ENCODE measurements at places on chromosomes 12 and 14. TPM values are rescaled to one million over a fixed set of nuclear protein-coding genes. Genes with fewer than 3 reads are reported as not detected.

GRCh38 chr12:53399896-53400295 is 19.9 kb downstream of the SP1 start:
- no peak for DNase-seq

OVCH1 gene
- polyA plus RNA-seq = 0.54 TPM

CD4 gene
- polyA plus RNA-seq = 5.6 TPM

LRRK2 gene
- polyA plus RNA-seq = 4.5 TPM

- DNase-seq = no peak
Observed at GRCh38 chr14:72554994-72555608, 338.8 kb downstream of the DPF3 start.

TMEM132C gene
- polyA plus RNA-seq = 1.7 TPM

GRCh38 chr12:94244165-94245133 is 96.1 kb downstream of the PLXNC1 start:
- no peak for DNase-seq

DNA sequence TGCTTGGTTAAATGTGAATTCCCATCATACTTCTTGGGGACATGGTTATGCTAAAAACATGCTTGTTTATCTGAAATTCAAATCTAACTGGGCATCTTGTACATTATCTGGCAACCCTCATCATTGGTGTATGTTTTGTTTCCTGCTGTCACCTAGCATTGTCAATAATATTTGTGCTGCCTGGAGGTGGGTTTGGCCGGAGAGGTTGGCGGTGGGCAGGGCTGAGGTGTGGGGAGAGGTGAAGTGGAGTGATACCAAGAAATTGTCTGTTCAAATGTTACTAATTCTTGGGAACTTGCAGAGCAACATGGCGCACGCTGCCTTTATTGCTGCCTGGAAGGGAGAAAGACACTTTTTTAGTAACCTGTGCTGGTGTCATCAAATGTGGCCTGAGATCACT is 280.5 kb downstream of the VRK1 start:
- DNase-seq = no peak

DNA sequence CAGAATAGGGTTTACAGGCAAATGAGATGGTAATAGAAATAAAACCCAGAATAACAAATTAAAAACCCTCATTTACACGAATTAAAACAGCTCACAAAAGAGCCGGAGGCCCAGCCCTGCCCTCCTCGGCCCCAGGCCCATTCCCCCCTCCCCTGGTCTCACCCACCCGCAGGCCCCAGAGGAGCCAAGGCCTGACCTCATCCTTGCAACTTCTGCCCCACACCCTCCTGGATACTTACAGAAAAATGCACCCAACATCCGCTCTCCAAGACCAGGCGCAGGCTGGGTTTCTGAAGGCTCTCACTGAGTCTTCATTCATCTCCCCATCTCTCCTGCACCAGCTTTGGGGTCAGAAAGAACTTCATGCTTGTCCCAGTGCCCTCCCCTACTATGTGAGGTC is 16.2 kb upstream of the VSX2 start:
- no peak for DNase-seq

GRCh38 chr12:19916974-19917373 is 451.4 kb upstream of the PDE3A start:
- no peak for DNase-seq

GRCh38 chr12:14936224-14936861 is 2.0 kb downstream of the ERP27 start:
- DNase-seq = no peak

- DNase-seq = no peak
Observed at GRCh38 chr14:57987051-57987450, 121.2 kb upstream of the SLC35F4 start.

DNA sequence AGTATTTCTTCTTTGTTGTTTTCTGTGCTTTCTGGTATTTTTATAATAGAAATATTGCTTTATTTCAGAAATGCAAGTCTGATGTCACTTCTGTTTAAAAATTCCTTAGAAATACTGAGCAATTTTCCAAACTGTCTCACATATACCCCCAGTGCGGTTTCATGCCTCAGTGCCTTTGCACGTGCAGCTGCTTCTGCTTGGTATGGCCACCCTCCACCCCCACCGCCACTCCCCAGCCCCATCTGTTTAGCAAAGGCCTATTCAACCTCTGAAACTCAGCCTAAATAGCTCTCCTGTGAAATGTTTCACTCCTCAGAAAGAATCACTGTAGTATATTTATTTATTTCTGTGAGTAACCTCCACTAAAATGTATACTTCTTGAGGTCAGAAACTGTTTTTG is 52.3 kb downstream of the PPM1H start:
- no peak for DNase-seq

DNA sequence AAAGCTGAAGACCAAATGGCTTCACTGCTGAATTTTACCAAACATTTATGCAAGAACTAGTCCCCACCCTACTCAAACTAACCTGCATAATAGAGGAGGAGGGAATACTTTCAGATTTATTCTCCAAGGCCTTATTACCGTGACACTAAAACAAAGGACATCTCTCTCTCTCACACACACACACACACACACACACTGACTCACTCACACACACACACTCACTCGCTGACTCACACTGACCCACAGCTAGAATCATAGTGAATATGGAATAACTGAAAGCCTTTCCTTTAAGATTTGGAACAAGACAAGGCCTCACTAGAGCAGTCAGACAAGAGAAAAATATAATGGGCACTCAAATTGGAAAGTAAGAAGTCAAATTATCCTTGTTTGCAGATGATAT is 1014.1 kb downstream of the TMTC2 start:
- DNase-seq = no peak

PCED1B gene
- polyA plus RNA-seq = 0.47 TPM

PLEKHD1 gene
- 0.68 TPM for polyA plus RNA-seq

GRCh38 chr12:109759595-109759994 is 46.0 kb downstream of the FAM222A start:
- no peak for DNase-seq

DNA sequence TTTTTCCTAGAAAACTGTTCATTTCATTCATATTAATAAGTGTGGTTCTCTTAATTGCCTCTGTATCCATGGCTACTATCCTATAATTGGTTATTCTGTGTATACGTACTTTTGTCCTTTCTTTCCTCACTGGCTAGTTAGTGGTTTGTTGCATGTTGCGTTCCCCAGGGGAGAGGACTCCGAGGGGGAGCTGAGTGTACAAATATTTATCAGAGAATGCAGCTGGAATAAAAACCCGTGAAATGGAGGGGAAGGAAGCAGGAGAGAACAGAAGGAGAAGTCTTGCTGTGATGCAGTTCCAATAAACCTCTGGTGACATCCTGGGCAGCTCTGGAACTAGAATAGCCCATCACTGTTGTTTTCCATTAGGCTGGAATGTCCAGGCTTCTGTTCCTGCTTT is 117.1 kb upstream of the RGS6 start:
- DNase-seq = no peak

GRCh38 chr14:78697341-78697740 is 527.2 kb downstream of the NRXN3 start:
- DNase-seq = no peak

NGB gene
- not detected for polyA plus RNA-seq

GRCh38 chr12:31278424-31278823 is 47.5 kb downstream of the SINHCAF start:
- no peak for DNase-seq

DNA sequence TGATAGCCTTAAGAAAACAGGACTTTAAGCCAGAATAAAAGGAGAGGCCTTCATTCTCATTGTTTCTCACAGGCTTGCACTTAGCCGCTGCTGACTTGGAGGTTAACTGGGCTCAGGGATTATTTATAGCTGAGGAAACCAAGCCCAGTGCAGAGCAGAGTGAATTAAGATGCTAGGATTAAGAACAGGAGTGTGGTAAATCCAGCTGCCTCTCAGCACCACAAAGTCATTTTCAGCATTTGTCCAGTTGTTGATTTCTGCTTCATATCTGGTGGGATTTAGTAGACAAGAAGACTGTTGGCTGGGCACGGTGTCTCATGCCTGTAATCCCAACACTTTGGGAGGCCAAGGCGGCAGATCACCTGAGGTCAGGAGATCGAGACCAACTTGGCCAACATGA is 14.3 kb upstream of the KRT73 start:
- no peak for DNase-seq

DNA sequence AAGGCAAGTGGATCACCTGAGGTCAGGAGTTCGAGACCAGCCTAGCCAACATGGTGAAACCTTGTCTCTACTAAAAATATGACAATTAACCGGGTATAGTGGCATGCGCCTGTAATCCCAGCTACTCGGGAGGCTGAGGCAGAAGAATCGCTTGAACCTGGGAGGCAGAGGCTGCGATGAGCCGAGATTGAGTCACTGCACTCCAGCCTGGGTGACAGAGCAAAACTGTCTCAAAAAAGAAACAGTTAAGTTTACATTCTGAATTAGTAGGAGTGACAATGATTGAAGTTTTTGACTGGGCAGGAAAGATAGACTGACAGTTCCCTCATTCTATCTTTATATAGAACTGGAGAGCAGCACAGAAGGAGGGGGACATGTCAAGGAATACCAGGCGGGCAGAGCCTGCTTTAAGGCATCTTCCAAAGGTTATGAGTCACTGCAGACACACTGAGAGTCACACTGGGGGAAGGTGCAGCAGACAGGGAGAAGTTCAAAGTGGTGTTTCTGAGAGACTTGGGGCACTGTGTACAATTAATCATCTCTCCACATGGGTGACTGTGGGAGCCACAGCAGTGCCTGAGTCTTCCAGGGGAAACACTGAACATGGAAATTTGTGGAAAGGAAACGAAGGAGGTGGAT is 42.8 kb upstream of the RNASE3 start:
- DNase-seq = no peak

RASSF8 gene
- polyA plus RNA-seq = 24.9 TPM

- no peak for DNase-seq
Observed at GRCh38 chr12:29792853-29793252, 9.1 kb upstream of the TMTC1 start.

DNA sequence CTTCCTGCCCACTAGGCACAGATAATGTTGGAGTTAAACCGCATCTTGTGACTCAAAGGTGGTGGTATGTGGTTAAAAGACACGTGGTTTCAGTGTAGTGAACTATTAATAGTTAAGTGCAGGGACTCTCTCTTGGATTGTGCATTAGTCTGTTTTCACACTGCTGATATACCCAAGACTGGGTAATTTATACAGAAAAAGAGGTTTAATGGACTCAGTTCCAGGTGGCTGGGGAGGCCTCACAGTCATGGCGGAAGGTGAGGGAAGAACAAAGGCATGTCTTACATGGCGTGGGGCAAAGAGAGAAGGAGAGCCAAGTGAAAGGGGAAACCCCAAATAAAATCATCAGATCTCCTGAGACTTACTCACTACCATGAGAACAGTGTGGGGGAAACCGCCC is 362.3 kb downstream of the GLT1D1 start:
- DNase-seq = no peak

DNA sequence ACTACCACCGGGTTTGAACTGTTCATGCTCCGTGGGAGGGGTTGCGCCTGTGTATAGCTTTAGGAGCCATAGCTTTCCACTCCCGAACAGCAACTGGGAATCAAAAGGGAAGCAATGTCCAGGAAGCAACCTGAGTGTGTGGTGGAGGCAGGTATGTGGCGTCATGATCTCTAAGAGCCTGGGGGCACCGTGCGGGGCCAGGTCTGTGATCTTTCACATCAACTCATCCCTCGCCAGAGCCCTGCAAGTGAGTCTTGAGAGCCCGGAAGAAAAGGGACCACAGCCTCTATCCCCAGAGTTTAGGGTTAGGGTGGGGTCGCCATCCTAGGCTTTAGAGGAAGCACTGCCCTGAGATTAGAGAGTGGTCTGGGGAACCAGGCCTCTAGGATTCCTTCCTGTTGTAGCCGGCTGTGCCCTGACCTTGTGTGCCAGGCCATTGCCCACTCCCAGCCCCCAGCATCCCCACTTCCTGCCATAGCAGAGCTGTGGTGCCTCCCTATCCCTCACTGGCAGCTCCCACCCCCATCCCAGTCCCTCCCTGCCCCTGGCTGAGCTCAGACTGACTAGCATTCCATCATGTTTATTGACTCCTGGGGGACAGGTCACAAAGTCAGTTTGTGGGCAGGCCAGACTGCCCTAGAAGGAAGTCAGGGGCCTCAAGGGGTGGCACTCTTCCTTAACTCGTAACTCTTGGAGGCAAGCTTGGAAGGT is 745 bp upstream of the ADCY4 start:
- no peak for DNase-seq

GRCh38 chr14:53306267-53306721 is 153.2 kb upstream of the DDHD1 start:
- peak; percentile 57 for DNase-seq

GRCh38 chr14:34030864-34031263 is 80.0 kb upstream of the EGLN3 start:
- DNase-seq = peak; percentile 86

- DNase-seq = no peak
Observed at GRCh38 chr12:1519642-1520041, 74.7 kb downstream of the FBXL14 start.

- DNase-seq = peak; percentile 19
Observed at GRCh38 chr14:91149462-91149861, 35.6 kb downstream of the DGLUCY start.

FOXN3 gene
- polyA plus RNA-seq = 70.1 TPM

- DNase-seq = no peak
Observed at GRCh38 chr14:22263961-22264360, 325.1 kb downstream of the DAD1 start.

DNA sequence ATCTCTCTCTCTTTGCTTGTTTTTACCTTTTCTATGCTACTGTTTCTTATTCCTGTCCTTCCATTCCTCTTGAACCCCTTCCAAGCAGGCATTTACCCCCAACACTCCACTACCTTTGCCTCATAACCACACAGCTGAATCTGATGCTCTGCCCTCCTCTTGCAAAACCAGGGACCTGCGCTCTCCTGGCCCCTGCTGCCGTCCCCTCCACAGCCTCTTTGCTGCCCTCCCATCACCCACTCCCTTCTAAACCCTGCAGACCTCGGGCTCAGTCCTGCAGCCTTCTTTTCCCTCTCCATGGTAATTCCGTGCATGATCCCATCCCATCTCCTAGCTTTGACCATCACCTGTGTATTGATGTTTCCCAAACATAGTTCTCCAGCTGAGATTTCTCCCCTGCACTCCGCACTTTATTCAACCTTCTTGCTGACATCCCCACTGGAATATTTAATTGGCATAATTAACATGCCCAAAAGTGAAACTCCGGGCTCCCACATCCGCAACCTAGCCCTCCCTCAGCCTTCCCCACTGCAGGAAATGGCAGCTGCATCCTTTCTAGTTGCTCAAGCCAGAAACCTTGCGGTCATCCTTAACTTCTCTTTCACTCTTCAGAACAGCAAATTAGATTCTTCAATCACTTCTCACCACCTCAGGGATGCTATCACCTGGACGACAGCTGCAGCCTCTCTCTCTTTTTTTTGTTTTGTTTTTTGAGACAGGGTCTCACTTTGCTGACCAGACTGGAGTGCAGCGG is 16.0 kb downstream of the FIGNL2 start:
- no peak for DNase-seq

FAM90A1 gene
- 1.8 TPM for polyA plus RNA-seq
